ENCODE measurements at places on chromosomes 16 and 17.

- no peak for DNase-seq
These were observed 68.3 kb downstream of the KANSL1 start for GRCh38 chr17:46124695-46125592.

GRCh38 chr16:49400611-49401010, 27.0 kb downstream of the C16orf78 start:
- DNase-seq = no peak

DNA sequence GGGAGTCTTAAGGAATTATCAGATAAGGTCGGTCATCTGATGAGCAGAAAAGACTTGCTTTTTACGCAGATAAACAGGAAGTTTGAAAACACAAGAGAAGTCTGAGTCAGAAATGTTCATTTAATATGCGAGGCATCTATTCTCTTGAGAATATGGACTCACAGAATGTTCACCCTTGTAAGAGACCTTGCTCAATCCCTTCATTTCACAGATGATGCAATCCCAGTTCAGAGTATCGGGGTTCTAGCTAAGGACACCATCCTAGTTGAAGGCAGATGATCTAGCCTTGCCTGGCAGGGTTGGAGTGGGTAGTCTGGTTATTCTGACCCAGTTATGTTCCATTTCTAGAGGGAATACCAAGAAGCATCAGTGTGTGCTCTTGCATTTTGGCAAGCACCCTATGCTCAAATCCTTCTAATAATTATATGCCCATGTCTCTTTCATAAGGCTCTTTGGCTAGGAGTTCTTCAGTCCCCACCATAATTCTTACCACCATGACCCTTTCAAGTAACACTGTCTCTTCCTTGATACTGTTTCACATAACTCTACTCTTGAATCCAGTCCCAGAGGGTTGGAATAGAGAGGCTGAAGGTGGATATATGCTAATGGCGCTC, 42.5 kb downstream of the YPEL2 start:
- no peak for DNase-seq

GRCh38 chr17:48471817-48472410, 41.9 kb upstream of the SKAP1 start:
- DNase-seq = no peak

DNA sequence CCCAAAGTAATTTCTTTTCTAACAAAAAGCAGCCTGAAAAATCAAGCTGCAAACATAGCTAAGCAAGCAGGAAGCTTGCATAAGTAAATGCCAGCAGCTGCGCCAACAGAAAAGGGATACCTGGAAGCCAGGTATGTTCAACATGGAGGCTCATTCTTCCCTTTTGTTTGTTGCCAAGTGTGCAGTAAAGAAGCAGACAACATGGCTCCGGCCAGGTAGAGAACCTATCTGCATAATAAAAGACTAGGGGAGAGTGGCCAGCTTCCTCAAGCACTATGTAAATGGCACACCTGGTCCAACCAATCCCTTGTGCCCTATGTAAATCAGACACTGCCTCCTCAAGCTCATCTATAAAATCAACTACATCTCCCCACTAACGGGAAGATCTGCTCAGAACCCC, 1407.0 kb downstream of the CDH11 start:
- no peak for DNase-seq

DNA sequence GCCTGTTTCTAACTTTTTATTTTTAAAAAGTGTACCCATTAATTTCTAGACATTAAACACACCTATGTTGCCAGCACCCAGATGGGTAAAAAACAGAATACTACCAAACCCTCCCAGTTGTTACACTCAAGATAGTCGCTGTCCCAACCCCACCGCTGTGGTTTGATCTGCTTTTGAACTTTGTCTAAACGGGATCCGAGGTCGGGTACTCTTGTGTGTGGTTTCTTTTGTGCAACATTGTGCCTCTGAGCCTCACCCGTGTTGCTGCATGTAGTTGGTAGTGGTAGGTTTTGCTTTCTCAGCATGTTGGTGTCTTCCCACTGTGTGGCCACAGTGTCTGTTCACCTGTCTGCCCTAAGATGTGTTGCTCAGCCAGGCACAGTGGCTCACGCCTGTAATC, 4.3 kb downstream of the KLHL36 start:
- no peak for DNase-seq

- no peak for DNase-seq
These were observed 4.7 kb downstream of the PRAC1 start for GRCh38 chr17:48717367-48718226.

- no peak for DNase-seq
These were observed 458 bp downstream of the SLC12A4 start for GRCh38 chr16:67967958-67968399.

- no peak for DNase-seq
These were observed 269.7 kb downstream of the CA10 start for GRCh38 chr17:51888816-51889215.

DNA sequence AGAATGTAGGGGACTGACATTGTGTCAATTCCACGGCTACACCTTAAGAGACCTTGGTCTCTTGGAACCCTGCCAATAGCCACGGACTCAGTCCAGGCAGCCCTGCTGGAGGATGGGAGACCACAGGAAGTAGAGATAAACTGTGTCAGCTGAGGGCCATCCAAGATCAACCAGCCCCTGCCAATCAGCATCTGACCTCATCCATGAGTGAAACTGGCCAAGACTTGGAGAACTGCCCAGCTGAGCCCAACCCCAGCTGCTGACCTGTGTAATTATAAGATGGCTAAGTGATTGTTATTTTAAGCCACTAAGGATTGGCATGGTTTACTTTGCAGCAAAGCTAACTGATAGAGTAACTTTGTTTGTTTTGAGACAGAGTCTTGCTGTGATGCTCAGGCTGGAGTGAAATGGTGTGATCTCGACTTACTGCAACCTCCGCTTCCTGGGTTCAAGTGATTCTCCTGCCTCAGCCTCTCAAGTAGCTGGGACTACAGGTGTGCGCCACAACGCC, 13.3 kb upstream of the YWHAE start:
- DNase-seq = no peak

DNA sequence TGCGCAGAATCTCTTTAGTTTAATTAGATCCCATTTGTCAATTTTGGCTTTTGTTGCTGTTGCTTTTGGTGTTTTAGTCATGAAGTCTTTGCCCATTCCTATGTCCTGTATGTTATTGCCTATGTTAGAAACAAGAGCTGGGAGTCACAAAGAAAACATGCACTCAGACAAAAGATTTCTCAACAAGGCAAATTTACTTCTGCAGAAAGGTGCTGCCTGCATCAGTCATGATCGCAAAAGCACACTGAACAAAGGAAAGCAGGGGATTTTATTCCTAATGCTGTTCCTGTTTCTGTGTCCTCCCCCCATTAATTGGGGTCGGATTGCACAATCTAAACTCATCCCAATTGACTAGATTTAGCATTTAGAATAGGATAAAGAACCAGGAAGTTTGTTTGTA, 55.9 kb downstream of the ATF7IP2 start:
- DNase-seq = no peak

- DNase-seq = no peak
These were observed 7.1 kb downstream of the ENGASE start for GRCh38 chr17:79081571-79082276.

DNA sequence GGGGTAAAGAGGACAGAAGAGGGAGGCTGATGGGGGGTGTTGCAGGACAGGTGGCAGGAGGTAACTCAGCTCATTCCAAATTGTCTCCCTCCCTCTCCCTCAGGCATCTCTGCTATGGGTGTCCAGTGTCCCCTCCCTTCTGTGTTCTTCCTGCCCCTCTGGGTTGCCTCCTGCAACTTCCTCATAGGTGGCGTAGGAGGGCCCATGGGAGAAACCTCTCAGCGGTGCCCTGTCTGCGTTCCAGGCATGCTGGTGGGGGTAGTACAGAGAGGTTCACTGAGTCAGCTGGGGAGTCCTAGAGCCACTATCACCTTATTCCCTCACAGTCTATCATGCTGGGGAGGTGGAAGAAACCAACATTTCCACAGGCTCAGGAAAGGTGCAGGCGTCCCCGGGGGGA, 14.7 kb upstream of the ODF4 start:
- no peak for DNase-seq

- DNase-seq = no peak
These were observed 25.9 kb downstream of the ABCC12 start for GRCh38 chr16:48129926-48130325.

DNA sequence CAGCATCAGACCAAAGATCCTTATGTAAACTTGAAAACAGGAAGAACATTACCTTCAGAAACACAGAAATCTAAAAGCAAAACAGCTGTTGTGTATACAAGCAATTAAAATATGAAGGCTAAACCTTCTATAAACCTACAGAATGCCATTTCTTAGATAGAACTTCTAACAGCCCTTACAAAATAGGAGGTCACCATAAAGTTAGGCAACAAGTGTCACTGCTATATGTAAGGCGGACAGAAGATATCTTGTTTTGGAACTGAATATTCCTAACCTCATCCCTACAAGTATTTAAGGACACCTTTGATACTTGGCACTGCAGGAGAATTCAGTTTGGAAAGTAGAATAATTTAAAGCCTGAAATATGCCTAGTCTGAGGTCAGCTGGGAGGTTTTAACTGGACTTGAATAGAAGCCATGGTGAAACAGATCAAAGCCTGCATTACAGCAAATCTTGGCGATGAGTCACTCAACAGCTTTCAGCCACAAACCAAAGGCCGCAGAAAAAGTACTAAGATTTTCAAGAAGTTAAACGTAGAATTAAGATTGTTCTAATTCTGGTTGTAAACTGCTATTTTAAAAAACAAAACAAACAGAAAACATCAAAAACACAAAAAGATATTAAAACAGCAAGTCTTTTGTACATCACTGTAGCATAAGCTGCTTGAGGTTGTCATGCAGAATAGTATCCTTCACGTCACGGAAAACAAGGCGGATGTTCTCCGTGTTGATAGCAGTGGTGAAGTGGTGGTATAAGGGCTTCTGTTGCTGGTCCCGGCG, 42.7 kb downstream of the GNA13 start:
- DNase-seq = no peak

DNA sequence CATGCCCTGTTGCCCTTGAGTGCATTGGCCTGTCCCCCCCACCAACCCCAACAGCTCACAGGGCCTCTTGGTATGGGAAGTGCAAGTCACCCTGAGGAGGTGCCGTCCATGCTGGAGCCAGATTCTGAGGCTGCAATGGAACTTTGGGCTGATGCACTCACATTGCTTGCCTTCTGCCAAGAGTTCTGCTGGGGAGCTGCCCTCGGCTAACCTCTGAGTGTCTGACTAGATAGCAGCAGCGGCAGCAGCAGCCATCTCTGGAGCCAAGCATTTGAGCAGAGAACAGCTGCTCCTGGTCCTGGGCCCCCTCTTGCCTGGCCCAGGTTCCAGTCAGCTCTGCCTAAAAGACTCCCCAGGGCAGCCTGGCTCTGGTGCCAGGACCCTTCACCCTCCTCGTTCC, 61.5 kb downstream of the GNAO1 start:
- no peak for DNase-seq

DNA sequence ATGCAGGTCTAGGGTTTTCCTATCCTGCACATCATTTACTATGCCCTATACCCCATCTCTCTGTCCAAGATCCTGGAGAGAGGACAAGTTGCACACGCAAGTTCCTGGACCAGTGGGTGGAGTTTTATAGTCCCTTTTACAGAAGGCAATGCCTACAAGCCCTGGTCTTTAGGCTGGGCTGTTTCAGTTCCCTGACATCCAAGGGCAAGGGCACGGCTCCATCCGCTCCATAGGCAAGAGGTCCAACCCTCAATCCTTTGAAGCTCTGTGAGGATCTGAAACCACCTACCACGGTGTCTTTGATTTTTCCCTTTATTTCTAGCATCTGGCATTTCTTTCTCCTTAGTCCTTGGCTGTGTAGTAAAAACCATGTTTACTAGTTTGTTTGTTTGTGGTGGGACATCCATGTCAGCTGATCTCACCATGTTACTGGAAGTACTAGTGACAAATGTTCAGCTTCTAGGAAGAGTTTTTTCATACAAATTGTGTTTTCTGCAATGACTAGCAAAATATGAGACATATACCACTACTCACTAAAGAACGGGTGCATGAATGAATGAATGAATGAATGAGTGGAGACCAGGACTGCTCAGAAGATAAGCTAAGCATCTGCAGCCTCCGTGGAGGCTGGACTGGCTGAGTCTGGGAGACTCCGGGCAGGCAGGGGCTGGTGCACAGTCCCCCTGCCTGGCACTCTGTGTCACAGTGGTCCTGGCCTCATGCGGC, 359.4 kb downstream of the SLC39A11 start:
- DNase-seq = no peak

DNA sequence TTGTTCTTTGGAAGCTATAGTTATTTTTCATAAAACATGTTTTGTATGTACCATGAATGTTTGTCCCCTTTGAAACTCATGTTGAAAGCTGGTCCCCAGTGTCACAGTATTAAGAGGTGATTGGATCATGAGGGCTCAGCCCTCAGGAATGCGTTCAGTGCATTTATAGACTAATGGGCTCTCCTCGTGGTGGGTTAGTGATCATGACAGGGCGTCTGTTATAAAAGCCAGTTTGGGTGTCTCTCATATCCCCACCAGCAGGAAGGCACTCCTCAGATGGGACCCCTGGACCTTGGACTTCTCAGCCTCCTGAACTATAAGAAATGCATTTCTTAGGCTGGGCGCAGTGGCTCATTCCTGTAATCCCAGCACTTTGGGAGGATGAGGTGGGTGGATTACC, 10.4 kb downstream of the BANP start:
- no peak for DNase-seq

GRCh38 chr16:30375864-30376263, 1.3 kb downstream of the MYL11 start:
- no peak for DNase-seq

DNA sequence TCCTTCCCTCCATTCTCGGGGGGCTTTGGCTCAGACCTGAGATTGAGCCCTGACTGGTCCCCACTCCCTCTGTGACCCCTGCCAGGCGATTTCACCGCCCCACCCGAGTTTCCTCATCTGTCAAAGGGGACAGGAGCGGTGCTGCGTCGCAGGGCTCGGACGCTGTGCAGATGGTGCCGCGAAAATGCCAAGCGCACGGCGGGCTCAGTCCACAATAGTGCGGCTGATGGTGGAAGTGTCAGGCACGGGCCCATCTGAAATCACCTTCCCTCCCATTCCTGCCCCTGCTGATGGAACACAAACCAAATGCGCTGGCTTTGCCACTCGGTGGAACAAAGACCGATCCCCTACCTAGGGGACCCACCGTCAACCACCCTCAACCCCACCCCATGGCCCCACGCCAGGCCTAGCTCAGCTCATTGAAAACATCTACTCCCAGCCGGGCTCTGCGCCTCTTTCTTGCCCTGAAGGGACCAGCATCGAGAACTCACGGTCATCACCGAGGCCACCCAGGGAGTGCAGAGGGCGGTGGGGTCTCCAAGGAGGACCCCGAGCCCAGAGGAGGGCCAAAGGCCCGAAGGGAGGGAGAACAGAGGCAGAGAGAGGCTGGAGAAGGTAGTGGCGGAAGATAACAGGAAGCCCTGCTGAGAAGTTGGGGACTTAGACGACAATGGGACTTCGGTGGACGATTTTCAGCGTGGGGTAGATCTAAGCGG, 1.4 kb downstream of the CARHSP1 start:
- no peak for DNase-seq

GRCh38 chr16:87895641-87896141, 26.4 kb upstream of the SLC7A5 start:
- DNase-seq = peak; percentile 84

DNA sequence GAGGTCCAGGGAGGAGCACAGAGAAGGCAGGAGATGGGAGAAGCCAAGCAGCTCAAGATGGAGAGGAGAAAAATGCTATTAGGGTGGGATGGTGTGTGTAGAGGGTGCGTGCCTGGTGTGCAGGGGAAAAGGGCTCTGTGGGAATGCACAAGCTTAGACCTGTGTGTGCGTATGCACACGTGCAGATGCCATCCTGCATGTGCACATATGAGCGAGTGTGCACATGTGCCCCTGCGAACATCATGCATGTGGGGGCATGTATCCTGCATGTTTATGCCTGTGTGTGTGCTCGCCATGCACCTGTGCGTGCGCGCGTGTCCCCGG, 438 bp upstream of the KCNJ12 start:
- no peak for DNase-seq

GRCh38 chr16:50146479-50147435, 6.3 kb upstream of the TENT4B start:
- no peak for DNase-seq

All from stimulated activated CD4-positive, alpha-beta T cell treated with anti-CD3 and anti-CD28 coated beads, TNF-alpha, amount 100 ng/mL, for 24 hours (primary cell).